Stimulated activated CD8-positive, alpha-beta memory T cell treated with anti-CD3 and anti-CD28 coated beads, Interleukin-15, amount 100 ng/mL, for 24 hours (primary cell): ENCODE measurements at places on chromosomes 7 and 10.

- no peak for DNase-seq
Measured at GRCh38 chr7:2004841-2005725, 227.7 kb downstream of the MAD1L1 start.

- no peak for DNase-seq
Measured at GRCh38 chr7:30563326-30563942, 31.2 kb upstream of the GARS1 start.

DNA sequence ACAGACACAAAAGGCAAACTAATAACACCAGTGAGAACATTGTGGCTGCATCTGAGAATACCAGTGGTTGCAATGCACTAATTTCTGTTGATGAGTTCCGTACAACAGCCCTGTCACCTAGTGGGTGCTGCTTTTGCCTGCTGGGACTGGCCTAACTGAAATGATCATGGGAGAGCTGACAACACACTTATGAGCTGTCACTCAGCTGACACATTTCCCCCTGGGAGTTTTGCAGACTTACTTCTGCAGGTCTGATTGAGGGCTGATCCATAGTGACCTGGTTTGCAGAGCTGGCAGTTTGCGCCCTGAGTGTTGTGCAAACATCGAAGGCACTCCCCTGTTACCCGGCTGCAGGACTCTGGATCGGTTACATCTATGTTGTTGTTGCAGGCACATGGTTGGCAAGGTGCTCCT, 60.6 kb upstream of the LAMB1 start:
- DNase-seq, result no peak

- DNase-seq, result no peak
Measured at GRCh38 chr7:152949253-152949652, 189.7 kb downstream of the ACTR3B start.
